ENCODE measurements at places on chromosomes 13 and 19.

GRCh38 chr19:44644402-44645016 lies 799 bp downstream of the PVR start:
- DNase-seq = peak; percentile 17

DNA sequence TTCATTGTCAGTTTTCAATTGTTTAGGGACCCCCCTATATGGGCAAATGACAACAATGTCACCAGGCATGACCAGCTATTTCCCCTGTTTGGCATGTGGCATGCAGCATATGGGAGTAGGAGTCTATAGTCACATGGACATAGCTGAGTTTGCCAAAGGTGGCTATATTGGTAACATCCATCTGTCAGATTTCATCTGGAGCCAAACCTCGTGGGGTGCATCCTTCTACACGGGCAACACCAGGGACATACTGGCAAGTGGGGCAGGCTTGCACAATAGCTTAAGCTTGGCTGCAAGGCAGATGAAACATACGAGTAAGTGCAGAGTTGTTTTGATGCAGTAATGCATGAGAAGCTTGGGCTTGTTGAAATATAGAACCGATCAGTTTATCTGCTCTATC lies 24.5 kb upstream of the ZNF816 start:
- DNase-seq = no peak

GRCh38 chr13:95387733-95388207 lies 86.5 kb upstream of the ABCC4 start:
- no peak for DNase-seq

DNA sequence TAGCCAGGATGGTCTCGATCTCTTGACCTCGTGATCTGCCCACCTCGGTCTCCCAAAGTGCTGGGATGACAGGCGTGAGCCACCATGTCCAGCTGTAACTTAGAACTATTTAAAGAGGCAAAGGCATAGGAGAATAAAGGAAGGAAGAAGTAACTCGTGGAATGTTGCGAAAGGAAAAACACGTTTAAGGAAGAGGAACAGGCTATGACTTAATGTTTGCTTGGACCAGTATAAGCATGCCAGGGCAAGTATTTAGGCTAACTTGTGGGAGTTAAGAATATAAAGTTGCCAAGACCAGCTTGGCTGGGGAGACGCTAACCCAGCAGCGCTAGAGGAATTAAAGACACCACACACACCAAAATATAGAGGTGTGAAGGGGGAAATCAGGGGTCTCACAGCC lies 33.5 kb downstream of the ZNF844 start:
- peak; percentile 15 for DNase-seq

DNA sequence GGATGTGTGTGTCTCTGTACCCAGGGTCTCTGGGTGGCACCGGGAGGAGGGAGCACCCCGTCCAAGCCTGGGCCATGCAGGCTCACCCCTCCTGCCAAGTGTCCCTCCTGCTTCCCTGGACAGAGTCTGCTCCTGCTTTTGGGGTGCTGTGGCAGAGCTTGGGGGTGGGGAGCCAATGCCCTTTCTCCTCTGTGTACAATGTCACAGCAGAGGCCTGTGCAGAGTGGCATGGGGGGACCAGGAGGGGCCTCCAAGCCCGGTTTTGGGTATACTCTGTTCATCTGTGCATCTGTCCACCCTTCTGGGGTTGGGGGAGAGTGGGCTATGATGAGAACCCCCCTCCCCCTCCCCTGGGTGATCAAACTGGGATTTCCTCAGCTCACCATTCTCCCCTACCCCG lies 33.5 kb downstream of the PDE4A start:
- DNase-seq = no peak

GRCh38 chr13:52393572-52394357 lies 12.2 kb downstream of the THSD1 start:
- peak; percentile 25 for DNase-seq

DNA sequence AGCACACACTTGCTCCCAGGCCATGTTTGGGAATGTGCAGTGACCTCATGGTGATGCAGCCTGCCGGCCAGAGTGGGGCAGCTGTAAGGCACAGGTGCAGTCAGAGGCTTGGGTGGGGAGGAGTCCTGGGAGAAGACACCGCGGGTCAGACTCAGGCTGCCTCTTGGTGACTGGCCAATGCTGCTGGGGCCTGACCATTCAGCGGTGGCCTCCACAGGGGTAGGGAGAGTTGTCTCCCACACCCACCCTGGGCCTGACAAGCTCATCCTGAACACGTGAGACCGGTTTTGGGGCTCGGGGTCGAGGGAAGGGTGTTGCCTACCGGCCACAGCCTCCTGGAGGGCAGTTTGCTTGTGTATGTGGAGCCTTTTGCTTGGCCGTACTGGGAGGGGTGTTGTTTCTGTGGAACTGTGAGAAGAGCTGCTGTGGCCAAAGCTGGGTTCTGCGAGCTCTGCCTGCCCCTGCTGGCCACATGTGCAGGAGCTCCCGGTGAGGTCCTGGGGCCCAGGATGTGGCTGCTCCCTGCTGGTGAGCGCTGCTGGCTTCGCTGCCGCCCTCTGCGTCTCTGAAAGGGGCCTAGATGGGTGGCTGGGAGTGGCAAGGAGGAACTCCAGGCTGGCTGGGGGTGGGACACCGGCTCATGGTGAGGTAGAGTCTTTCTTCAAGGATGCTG lies 22.1 kb downstream of the UPF1 start:
- DNase-seq = no peak

- DNase-seq = no peak
Observed at GRCh38 chr19:56174550-56174949, 1.3 kb upstream of the GALP start.

GRCh38 chr19:11142528-11143171 lies 12.9 kb downstream of the SPC24 start:
- peak; percentile 41 for DNase-seq

GRCh38 chr19:52170304-52170703 lies 1.1 kb downstream of the ZNF836 start:
- DNase-seq = no peak

DNA sequence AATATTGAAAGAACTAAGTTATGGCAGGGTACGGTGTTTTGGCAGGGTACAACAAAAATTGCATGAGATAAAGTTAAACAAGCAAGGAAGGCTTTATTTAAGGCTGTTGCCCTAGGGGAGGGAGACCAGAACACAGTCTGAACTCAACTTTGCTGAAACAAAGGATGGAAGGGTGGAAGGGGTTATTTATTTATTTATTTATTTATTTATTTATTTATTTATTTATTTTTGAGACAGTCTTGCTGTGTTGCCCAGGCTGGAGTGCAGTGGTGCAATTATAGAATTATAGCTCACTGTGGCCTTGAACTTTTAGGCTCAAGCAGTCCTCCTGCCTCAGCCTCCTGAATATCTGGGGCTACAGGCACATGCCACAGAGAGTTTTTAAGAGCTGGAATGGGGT lies 75.9 kb downstream of the HS6ST3 start:
- no peak for DNase-seq

DNA sequence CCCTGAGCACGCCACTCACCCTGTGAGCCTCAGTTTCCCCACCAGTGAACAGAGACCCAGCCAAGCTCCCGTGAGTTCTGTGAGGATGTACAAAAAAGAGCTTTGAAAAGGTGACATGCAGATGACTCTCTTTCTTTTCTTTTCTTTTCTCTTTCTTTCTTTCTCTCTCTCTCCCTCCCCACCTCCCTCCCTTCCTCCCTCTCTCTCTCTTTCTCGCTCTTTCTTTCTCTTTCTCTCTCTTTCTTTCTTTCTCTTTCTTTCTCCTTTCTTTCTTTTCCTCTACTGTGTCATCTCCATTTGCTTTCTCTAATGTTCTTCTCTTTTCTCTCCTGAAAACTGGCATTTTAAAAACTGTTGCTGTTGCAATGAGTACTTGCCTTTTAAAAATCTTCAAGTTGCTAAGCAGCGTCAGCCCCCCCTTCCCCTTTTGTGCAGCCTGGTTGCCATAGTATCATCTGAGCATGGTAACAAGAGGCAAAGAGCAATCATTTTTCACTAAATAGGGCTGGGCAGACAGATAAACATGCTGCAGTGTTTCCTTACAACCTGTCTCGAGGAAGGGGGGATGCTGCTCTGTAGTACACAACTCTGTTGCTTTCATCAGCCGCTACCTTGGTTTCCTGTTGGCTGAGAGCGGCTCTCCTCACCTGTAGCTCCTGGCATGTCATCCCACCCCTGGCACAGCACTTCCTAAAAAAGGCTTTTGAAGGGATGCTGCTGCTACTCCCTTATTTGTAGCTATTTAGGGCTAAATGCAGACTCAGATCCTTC lies 108.7 kb upstream of the MBNL2 start:
- no peak for DNase-seq

GRCh38 chr19:49680421-49681351 lies 3.6 kb downstream of the PRMT1 start:
- peak; percentile 95 for DNase-seq
